ENCODE measurements at places on chromosomes 3 and 15.

GRCh38 chr15:63082366-63082765, 39.3 kb upstream of the LACTB start:
- H3K4me3 ChIP-seq = no peak overlapping the region
- peaks cover 43% of the 10 kb centered on the region for H3K27me3 ChIP-seq
- no peaks in the 10 kb centered on the region for H3K4me1 ChIP-seq
- no peak overlapping the region for H3K27ac ChIP-seq
- H3K36me3 ChIP-seq = peaks cover 2% of the 10 kb centered on the region

GRCh38 chr3:108835101-108835500, 12.5 kb downstream of the TRAT1 start:
- peak overlapping the region; percentile 82 for H3K4me3 ChIP-seq
- H3K27ac ChIP-seq = peak overlapping the region; percentile 94
- peaks cover 59% of the 10 kb centered on the region for H3K36me3 ChIP-seq

- DNase-seq = no peak
- H3K27me3 ChIP-seq = no peaks in the 10 kb centered on the region
- no peak overlapping the region for H3K27ac ChIP-seq
- H3K4me3 ChIP-seq = no peak overlapping the region
- peaks cover 40% of the 10 kb centered on the region for H3K4me1 ChIP-seq
Measured at GRCh38 chr3:108051005-108051404, 39.8 kb downstream of the CD47 start.

DNA sequence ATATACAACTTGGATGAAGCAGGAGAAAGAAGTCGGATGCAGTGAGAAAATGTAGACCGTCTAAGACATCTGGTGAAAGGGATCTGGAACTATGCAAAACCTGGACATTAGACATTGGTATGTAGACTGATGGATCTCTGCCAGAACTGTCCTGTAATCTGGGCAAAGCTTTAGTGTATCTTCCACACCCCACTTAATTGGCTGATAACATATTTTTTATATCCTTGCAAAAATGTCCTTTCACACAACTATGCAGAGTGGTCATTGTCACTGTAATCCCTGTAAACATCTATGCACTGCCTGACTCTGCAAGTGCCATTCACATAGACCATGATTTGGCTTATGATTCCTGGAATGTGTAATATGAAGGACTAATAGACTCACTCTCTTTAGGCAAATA, 163.1 kb downstream of the TUSC7 start:
- no peak overlapping the region for H3K4me3 ChIP-seq
- H3K4me1 ChIP-seq = no peaks in the 10 kb centered on the region
- H3K36me3 ChIP-seq = no peaks in the 10 kb centered on the region
- H3K27me3 ChIP-seq = no peaks in the 10 kb centered on the region

DNA sequence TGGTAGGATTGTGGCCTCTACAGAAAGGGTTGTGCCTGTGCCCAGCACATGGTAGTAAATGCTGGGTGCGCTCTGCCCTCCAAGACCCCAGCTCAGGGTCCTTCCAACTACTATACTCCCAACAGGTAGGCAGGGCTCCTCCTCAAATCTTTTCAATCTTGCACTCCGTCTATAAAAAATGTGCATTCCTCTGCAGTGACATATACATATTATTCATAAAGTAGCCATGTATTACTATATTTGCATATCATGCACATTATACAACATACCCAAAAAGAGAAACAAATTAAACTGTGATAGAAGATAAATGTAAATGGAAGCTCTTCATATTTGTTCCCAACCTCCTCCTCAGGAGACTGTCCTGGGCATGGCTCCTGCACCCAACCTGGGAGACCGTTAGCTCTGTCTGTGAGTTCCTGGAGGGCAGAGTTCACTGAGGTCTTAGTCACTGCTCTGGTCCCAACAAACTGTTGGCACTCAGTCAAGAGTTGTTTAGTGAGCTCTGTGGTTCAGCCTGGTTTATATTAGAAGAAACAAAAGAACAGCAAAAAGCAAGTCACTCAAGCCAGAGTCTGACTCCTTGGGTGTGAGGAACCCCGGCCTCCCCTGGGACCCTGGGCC, 47.7 kb upstream of the GRIP2 start:
- DNase-seq = no peak
- H3K4me3 ChIP-seq = no peak overlapping the region
- H3K4me1 ChIP-seq = no peaks in the 10 kb centered on the region
- H3K27me3 ChIP-seq = peaks cover 84% of the 10 kb centered on the region

GRCh38 chr3:143832433-143832832, 15.8 kb downstream of the SLC9A9 start:
- H3K36me3 ChIP-seq = peaks cover 2% of the 10 kb centered on the region
- DNase-seq = no peak
- no peaks in the 10 kb centered on the region for H3K27me3 ChIP-seq
- H3K4me1 ChIP-seq = peaks cover 41% of the 10 kb centered on the region
- no peak overlapping the region for H3K4me3 ChIP-seq

GRCh38 chr3:139506766-139507165, 30.4 kb upstream of the RBP2 start:
- no peak for DNase-seq
- no peak overlapping the region for H3K4me3 ChIP-seq
- peaks cover 21% of the 10 kb centered on the region for H3K27me3 ChIP-seq
- H3K4me1 ChIP-seq = no peaks in the 10 kb centered on the region

GRCh38 chr15:92033314-92033713, 179.8 kb downstream of the SLCO3A1 start:
- peaks cover 57% of the 10 kb centered on the region for H3K4me1 ChIP-seq
- no peaks in the 10 kb centered on the region for H3K27me3 ChIP-seq
- peaks cover 4% of the 10 kb centered on the region for H3K36me3 ChIP-seq
- DNase-seq = no peak
- H3K4me3 ChIP-seq = no peak overlapping the region

All from central memory CD8-positive, alpha-beta T cell (primary cell).